ENCODE measurements at places on chromosomes 2 and 18. TPM values are rescaled to one million over a fixed set of nuclear protein-coding genes. Genes with fewer than 3 reads are reported as not detected.

- DNase-seq = no peak
Observed at GRCh38 chr2:62565309-62565908, 59.4 kb upstream of the TMEM17 start.

- DNase-seq = no peak
Observed at GRCh38 chr2:106734165-106734564, 151.8 kb downstream of the ST6GAL2 start.

DNA sequence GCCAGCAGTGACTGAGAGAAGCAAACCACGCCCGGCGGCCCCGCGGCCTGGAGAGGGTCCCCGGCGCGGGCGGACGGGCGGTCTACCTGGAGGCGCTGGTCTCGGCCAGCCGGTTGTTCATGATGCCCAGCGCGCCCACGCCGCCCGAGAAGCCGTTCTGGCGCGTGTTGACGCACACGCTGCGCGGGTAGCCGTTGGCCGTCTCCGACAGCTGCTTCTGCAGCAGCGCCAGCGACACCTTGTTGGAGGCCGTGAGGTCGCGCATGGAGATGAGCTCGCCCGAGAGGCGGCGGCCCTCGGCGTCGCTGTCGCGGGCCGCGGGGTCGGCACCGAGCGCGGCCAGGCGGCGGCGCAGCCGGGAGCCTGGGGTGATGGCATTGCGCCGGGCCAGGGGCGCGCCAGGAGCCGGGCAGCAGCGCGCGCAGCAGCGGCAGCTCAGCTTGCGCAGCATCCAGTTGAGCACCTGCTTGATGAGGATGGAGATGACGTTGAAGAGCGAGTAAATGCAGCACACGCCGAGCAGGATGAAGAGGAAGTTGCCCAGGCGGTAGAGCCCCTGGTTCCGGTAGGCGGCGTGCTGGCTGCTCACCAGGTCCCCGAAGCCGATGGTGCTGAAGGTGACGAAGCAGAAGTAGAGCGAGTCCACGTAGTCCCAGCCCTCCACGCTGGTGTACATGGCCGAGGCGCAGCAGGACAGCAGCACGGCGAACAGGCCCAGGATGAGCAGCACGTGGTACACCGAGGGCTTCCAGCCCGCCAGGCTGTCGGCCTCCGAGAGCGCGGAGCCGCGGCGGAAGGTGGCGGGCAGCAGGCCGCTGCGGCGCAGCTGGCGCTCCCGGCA lies 118.1 kb downstream of the MSH2 start:
- peak; percentile 61 for DNase-seq

- no peak for DNase-seq
Observed at GRCh38 chr2:174219321-174219720, 29.0 kb downstream of the OLA1 start.

The GPC1 gene
- 18.6 TPM for total RNA-seq

The OTOS gene
- total RNA-seq = not detected

All from IMR-90 (cell line).